ENCODE measurements at places on chromosomes 1 and 21.

DNA sequence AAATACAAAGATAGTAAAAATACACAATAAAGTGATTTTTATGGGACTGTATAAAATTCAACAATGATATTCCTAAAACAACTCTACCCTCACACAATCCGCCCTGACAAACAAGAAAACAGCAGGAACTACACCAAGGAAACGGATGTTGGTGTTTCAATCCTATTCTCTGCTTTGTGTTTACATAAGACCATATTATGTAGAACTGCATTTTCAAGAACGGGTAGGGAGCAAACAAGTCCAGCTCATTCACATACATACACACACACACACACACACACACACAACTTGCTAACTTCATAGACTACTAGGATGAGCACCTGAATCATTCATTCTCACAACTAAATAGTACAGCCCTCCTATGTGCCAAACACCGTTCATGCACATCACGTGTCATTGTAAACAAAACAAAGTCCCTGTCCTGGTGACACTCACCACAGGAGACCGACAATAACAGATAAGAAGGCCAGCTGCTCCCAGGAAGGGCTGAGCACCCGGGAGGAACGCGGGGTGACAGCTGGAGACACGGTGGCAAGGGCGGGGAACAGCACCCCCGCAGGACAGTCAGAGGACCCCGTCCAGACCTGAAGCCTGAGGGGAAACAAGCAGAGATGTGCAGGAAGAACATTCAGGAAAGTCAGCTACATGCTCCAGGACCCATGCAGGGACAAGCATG lies 43.0 kb downstream of the NPHP4 start:
- DNase-seq: no peak

DNA sequence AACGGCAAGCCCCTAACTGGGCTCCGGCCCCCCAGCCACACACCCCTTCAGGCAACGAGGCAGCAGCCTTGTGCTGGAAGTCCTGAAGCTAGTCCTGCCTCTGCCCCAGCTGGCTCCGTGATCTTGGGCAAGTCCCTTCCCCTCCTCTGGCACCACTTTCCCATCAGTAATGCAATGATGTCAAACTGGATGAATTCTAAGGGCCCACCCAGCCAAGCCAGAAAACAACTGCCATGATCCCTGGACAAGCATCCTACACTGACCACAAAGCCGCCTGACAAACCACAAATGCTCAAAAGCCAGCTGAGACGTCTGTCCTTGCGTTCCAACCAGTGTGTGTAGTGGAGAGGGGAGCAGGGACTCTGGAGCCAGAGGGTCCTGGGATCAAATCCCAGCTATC lies 26.8 kb downstream of the IFFO2 start:
- DNase-seq: no peak

DNA sequence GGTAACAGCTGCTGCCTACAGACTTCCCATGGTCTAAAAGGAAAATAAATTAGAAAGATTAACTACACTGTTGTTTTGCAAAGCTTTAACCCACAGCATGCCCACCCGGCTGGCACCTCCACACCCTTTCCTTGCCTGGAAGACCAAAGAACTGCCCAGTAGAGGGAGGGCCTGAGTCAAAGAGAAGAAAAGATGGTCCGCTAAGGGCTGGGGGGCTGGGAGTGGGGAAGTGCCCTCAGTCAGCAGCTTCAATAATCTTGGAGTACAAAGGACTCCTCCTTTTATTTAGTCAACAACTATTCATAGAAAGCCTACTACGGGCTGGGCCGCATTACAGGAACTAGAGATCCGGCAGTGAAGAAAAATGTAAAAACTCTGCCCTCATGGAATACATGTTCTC lies 40.6 kb downstream of the ERI3 start:
- no peak for DNase-seq

- no peak for DNase-seq
Measured at GRCh38 chr21:45312296-45312695, 24.6 kb upstream of the POFUT2 start.

DNA sequence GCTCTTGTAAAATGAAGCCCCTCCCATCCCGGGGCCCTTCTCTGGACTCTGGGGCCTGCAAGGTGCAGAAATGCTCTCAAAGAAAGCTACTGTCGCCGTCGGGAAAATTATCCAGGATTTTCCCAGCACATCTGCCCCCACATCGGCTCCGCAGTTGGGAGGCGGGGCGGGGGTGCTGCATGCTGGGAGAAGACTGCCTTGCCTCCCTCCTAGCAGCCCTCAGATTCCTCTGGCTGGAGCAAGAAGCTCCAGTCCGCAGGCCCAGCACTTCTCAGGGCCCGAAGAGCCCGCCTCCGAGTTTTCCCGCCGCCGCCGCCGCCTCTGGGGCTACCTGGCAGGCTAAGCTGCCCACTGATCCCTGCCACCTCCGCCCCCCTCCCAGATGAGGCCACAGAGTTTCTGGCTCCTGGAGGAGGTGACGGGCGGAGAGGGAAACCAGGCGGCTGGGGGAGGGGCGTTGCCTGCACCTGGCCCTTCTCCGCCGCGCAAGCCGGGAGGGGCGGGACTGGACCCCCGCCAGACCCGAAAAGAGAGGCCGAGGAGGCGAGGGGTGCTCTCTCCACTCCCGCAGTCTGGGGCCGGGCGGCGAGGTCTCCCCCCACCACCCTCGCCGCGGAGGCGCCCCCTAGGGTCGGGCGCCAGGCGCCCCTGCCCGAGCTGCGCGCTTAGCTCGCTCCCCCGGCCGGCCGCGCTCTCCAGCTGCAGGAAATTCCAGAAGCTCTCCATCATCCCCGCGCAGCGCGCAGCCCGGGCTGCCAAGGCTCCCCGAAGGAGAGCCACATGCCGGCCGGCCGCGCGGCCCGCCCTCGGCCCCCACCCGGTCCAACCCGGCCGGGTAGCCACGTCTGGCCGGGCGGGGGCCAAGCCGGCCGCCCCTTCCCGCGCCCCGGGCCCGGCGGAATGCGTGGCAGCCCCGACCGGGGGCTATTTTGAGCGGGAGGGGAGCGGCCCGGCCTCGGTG lies 28.8 kb downstream of the AHDC1 start:
- DNase-seq: no peak

Measured in stimulated activated naive CD8-positive, alpha-beta T cell treated with anti-CD3 and anti-CD28 coated beads, Interleukin-15, Interleukin-2, amounts not matched to agents 100 U/mL and 50 U/mL, for 24 hours (primary cell).